ENCODE measurements at places on chromosomes 16 and 17.

DNA sequence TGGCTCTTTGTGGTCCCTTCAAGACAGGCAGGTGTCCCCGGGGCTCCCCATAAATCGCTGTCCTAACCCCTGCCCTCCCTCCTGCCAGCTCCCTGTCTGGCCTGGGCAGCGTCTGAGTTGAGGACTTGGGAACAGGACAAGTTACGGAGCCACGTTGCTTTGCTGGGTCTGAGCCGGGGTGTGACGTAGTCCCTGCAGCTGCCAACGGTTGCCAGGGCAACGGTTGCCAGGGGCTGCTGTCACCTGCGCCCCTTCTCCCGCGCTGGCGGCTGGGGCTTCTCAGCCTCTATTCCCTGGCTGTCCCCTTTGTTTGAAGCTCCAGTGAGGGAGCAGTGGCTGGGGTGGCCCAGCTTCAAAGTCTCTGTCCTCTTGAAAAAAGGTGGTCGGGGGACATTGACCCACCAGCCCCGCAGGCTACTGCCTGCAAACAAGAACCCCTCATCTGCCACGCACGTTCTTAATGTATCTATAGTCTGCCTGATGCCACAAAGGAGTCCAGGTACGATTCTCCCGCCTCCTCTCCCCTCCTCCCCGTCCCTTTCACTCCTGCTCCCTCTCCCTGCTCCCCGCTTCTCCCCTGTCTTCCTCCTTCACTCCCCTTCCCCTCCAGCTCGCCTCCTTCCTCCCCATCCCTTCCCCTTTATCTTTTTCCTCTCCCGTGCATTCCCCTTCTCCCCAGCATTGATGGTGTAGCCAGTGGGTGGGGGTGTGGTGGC, 10.9 kb downstream of the ADGRG1 start:
- peak; percentile 94 for ATAC-seq

GRCh38 chr17:353213-353837, 718 bp upstream of the RPH3AL start:
- no peak for ATAC-seq

GRCh38 chr16:84647828-84648594, at the start of gene KLHL36:
TSS of gene KLHL36 (plus strand) at chr16:84648511. CDS start at chr16:84650868, 2,357 bp downstream.
- ATAC-seq = peak; percentile 88

DNA sequence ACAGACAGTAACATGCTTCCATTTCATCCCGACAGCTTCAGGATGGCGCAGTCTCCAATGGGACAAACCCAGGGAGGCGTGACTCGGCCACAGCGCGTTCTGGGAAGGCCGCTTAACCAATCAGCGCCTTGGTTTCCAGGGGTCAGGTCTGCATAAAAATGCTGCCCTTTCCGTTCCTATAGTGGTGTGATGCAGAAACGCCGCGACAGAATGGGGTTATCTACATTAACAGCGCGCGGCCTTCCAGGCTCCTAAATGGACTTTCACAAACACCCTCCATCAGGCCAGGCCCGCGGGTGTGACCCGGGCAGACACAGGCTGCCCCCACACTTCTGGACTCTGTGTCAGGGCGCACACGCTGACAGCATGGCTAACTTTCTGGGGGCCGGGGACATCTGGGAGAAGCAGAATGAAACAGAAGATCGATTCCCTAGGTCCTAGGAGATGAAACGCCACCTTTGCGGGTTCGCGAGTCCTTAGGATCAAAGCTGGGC, 792 bp downstream of the TMEM231 start:
- ATAC-seq = peak; percentile 74

DNA sequence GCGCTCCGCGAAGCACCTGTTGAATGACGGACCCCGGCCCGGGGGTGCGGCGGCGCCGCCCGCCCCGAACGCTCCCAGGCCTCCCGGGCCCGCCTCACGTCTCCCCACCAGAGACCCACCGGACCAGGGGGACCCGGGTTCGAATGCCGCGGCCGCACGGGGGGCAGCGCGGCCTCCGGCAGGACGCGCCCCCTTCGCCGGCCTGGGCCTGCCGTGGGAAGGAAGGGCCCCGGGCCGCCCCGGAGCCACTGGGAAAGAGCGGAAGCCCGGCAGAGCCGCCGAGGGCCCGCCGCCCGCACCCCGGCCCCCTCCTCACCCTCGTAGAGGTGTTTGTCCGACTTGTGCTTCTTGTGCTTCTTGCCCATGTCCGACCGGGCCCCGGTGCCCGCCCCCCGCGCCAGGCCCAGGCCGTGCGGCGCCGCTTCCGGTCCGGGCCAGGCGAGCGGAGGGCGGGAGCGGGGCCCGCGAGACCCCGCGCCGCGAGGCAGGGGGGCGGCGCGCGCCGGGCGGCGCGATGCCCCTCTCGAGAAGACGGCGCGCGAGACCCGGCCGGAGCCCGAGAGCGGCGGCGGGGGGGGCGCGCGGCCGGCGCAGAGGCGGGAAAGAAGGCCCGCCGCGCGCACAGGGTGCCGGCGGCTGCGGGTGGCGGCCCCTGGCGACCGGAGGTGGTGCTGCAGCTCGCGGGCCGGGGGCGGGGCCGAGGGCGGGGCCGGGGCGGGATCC, at the start of gene BRD7:
BRD7 (minus strand) TSS at position 579 of the 723 bp plus-strand sequence; CDS start at position 365, 214 bp downstream.
- peak; percentile 81 for ATAC-seq

- ATAC-seq = no peak
Observed at GRCh38 chr17:16622540-16623277, 30.9 kb downstream of the ZNF624 start.

DNA sequence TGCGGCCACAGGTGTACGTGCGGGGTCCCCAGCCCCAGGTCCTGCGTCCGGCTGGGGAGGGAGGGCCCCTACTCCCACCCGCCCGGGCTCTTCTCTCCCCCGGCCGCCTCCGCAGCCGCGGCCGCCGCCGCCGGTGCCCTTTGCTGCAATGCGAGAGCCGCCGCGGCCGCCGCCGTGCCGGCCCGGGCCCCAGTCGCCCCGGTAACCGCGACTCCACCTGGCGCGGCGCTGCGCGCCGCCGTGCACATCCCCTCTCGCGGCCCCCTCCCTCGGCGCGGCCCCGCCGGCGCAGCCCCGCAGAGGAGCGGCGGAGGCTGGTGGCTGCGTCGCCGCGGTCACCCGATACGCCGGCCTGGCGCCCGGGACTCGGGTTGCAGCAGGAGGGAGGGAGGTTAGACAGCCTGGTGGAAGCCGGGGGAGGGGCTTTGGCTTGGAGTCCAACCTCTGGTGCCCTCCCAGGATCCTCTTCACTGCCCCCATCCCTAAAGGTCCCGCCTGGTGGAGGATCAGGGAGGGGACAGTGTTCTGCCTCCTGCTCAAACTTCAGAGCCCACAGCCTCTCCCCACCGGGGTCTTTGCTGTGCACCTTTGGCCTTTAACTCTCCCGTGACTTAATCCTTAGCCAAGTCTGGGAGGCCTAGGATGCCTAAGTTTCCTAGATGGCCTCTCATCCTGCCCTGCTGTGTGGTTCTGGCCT, 32.9 kb downstream of the SRCIN1 start:
- peak; percentile 76 for ATAC-seq

GRCh38 chr16:84190731-84191388, at the start of gene ADAD2:
TSS of gene ADAD2 (plus strand) at chr16:84191157. CDS start at chr16:84191231, 74 bp downstream.
- ATAC-seq = no peak

- peak; percentile 72 for ATAC-seq
Observed at GRCh38 chr16:456891-457483, 31.5 kb downstream of the RAB11FIP3 start.

DNA sequence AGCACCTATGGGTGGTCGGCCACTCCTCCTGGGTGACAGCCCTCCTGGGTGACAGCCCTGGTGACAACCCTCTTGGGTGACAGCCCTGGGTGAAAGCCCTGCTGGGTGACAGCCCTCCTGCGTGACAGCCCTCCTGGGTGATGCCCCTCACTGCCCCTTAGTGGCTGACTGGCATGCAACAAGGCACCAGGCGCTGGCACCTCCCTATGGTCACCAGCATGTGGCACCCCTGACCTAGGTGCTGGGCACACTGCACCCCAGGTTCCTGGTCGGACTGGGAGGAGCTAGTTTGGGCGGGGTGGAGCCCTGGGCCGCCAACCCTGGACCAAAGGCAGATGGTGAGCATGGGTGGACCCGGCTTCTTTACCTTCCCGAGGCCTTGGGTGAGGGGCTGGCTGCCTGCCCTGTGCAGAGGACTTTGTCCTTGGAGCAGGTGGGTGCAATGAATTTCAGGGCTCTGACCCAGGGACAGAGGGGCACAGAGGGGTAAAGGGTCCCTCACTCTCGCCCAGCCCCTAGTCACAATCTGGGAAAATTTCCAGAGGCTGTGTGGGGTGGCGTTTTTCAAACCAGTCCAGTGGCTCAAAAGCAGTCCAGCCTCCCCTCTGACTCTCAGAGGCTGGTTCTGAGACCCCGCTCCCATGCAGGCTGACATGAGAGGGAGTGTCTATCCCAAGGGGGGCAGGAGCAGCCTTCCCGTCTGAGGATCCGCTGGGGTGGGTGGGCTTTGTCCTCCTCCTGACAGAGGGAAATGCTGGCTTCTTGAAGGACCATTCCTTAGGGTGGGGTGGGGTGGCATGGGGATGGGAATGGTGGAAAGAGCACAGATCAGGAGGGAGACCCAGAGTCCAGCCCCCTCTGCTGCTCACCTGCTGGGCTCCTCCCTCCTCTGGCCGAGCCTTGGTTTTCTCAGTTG, 25.9 kb upstream of the TNFRSF13B start:
- ATAC-seq = no peak

- ATAC-seq = no peak
Observed at GRCh38 chr16:21276090-21276489, 2.0 kb downstream of the CRYM start.

- ATAC-seq = no peak
Observed at GRCh38 chr16:79988721-79989220, 388.2 kb upstream of the MAF start.
